ENCODE measurements at places on chromosomes 5 and 9.

GRCh38 chr9:34744295-34745221, 34.6 kb upstream of the CCL21 start:
- no peak for DNase-seq

DNA sequence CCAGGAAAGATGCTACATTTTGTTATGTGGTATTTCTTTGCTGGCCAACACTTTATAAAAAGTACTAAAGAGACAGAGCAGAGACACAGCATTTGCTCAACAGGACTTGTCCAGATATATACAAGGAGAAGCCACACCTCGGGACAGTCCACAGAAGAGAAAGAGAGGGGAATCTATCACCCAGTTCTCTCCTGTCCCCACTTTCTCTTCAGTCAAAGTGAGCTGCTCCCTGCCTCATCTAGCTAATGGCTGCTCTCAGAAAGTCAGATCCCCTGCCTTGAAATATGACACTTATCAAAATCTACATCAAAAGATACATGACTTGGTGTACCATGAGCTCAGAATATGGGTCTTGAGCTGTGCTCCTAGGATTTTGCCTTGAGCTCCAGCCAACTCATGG, 86.7 kb upstream of the SPDL1 start:
- no peak for DNase-seq

DNA sequence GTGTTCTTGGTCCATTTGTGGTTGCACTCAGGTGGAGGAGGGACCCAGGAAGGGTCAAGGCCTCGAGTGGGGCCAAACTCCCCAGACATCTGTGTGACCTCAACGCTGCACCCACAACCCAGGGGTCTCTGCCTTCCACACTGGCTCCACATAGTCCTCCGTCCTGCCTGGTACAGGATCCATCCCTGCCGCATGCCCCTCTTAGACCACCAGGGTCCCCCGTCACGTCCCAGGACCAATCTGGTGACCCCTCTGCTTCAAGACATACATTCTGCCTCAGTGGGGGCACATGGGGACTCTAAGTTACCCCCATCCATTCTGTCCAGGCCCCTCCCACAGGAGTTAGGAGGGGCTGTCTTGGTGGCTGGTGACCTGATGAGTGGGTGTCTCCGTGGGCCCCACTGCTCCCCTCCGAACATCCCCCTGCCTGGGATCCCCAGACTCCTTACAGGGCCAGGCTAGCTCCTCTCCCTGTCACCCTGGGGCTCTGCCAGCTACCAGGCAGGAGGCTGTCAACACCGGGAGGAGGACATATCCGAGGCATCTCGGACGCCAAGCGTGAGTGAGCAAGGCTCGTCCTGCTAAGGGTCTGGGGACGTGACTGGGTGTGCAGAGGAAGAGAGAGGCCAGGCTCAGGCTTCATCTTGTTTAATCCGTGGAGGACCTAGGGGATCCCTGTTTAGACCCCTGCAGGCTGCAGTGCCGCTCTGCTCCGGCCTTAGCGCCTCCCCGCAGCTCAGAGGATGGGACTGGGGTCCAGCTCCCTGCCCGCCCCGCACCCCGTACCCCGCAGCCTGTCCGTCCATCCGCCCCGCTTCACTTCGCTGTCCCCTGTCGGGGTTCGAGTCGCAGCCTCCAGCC, 32.3 kb downstream of the TSPAN17 start:
- DNase-seq = no peak

GRCh38 chr5:139131921-139132432, 66.2 kb downstream of the SIL1 start:
- DNase-seq = no peak

DNA sequence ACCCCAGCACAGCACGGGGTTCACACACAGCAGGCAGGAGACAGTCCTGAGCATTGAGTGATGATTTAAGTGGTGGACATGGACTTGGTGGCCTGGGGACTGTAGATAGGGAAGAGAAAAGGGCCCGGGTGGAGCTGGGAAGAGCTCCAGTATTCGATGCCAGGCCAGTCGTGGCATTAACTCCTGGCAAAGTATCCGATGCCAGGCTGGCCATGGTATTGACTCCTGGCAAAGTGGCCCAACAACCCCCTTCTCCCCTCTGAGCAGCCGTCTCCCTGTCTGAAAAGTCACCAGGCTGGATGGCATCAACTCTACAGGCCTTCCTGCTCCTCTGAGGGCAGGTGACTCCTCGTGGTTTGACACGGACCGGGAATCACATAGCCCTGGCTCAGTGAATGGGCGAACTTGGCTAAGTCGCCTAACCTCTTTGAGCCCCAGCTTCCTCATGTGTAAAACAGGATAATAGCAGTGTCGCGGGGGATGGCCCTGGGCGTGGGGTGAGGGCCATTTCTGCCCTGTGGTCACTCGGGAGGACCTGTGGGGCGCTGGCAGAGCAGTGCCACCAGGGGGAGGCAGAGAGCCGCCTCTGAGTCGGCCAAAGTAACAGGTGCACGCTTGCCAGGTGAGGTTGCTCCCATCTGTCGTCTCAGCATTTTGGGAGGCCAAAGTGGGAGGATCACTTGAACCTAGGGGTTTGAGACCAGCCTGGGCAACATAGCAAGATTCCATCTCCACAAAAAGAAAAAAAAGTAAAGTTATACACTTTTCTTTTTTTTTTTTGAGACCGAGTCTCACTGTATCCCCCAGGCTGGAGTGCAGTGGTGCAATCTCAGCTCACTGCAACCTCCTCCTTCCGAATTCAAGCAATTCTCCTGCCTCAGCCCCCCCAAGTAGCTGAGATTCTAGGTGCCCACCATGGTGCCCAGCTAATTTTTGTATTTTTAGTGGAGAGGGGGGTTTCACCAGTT, 5.7 kb upstream of the SEC16A start:
- DNase-seq = peak; percentile 50

- DNase-seq = no peak
Measured at GRCh38 chr5:131274326-131275063, 10.6 kb downstream of the CDC42SE2 start.

DNA sequence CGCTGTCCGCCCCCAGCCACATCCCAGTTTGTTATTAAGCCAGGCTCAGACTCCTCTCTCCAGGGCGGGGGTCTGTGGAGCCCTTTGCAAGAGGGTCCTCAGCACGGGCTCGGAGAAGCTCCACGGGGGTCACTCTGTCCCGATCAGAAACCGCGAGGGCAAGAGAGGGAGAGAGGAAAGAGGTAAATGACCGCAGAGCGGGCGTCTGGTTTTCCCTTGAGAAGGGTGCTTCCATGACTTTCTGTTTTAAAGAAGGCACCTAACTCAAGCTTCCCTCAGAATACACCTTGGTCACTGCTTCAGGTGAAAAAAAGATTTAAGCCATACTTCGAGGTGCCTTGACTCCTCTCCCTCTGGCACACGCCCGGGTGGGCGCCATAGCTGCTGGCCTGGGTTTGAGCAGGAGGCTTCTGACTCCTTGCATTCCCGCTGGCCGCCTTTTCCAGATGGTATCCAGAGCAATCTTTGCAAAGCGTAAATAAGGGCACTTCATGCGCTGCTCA, 5.8 kb upstream of the TERT start:
- no peak for DNase-seq

DNA sequence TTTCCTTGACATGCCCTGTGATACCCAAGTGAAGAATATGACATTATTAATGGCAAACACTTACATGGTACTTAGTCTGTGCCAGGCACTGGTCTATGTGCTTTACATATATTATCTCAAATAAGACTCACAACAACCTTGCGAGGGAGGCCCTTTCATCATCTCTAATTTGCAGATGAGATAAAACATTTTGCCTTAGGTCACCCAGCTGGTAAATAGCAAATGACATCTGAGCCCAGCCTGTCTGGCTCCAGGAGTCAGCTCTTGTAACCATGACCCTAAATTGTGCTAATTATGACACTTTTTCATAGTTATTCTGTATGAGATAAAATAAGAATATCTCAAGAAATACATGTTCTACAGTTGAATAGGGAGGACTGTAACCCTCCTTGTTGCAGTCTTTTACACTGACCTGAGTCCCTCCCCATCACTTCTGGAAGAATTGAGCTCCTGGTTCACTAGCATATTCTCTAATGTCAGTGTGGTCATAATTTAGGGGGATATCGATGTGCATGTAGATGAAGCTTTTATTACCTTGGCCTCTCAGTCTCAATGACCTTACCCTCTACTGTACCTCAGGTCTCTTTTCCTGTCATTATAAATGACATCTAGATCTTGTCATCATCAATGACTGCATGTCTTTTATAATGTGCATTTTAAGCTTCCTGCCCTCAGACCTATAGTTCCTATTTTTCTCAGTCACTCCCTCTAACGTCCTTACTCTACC, 126.1 kb upstream of the HAPLN1 start:
- DNase-seq = no peak

DNA sequence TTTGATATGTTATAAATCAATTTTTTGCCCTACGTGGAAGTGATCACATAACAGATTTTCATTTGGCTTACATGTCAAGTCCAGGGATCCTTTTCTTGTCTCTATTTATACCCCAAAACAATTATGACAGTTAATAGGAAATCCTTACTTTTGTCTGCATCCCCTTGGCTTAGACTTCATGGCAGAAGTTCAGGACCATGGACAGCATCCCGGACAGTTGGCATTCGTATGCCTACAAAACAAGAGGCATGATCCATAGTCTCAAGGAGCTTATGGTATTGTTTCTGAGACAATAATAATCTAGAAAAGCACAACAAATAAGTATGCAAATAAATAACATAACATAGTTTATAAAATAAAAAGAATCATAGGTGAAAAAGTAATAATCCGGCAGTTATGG, 214.3 kb upstream of the GRIA1 start:
- DNase-seq = no peak

GRCh38 chr9:76394195-76394959, at the start of gene RFK:
TSS of gene RFK (minus strand) at chr9:76394426. CDS start at chr9:76394171, 255 bp downstream.
- DNase-seq = peak; percentile 88

DNA sequence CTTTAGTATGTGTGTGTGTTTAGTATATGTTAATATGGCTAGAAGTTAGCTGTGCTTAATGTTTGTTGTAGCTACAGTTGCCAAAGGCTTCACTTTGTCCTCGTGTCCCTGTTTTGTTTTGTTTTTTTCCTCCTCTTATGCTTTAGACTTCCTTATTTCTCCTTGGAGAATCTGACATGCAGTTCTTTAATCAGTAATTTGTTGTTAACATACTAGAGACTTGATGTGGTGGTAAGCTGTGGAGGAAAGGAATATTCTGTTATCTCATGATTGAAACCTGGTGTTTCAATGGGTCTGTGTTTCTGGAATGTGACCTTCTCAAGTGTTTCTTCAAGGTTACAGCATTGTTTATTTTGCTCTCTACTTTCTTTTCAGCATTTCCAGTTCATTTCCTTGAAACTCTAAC, 515.6 kb upstream of the ST8SIA4 start:
- DNase-seq = no peak

DNA sequence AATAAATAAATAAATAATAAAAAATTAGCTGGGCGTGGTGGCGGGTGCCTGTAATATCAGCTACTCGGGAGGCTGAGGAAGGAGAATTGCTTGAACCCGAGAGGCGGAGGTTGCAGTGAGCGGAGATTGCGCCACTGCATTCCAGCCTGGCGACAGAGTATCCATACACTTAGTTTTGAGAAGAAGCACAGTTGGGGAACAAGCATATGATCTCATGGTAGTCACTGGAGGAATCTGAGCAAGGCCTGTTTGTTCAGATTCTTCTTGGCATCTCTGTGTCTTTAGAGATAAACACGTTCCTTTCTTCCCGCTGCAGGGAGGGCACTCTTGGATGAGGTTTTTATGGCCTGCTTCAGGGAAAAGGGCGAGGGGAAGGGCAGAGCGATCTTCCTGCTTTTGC, 15.6 kb upstream of the DENND1A start:
- DNase-seq = no peak

DNA sequence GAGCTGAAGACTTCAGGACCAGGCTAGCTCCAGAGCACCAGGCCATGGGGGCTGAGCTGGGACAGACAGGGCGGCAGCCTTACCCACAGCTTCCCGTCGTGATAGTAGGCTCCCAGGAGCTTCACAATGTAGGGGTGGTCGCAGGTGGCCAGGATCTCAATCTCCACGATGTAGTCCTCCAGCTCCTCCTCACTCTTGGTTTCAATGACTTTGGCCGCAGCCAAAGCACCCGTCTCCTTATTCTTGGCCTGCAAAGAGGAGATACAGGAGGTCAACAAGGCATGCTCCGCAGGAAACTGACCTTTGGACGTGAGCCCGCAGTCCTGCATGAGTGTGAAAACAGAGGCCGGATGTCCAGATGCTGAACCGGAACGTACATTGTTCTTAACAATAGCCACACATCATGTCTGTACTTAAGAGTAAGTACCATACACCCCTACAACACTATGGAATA, 31.5 kb downstream of the STK10 start:
- DNase-seq = no peak

DNA sequence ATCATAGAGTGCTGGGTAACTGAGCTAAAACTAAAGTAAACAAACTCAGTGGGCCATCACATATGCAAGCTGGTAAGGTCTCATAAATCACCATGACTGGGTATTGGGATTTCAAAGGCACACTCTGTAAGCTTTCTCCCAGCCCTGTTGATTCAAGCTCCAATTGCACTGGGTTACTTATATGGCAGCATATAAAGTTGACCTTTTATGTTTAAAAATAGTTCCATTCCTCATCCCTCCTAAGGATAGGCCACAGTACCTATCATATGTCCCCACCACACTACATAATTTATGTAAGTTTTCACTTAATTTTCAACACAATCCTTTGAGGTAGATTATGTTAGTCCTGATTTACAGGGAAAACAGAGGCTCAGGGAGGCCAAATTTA, 438.4 kb downstream of the RAB3C start:
- DNase-seq = no peak

GRCh38 chr5:168291342-168291963, at the start of gene WWC1:
TSS of gene WWC1 (plus strand) at chr5:168291645. CDS start at chr5:168292153, 508 bp downstream.
- DNase-seq = peak; percentile 32

GRCh38 chr5:14481349-14481748, 100.2 kb upstream of the OTULINL start:
- DNase-seq = no peak

- peak; percentile 12 for DNase-seq
Measured at GRCh38 chr5:38453506-38453905, 102.9 kb downstream of the LIFR start.

DNA sequence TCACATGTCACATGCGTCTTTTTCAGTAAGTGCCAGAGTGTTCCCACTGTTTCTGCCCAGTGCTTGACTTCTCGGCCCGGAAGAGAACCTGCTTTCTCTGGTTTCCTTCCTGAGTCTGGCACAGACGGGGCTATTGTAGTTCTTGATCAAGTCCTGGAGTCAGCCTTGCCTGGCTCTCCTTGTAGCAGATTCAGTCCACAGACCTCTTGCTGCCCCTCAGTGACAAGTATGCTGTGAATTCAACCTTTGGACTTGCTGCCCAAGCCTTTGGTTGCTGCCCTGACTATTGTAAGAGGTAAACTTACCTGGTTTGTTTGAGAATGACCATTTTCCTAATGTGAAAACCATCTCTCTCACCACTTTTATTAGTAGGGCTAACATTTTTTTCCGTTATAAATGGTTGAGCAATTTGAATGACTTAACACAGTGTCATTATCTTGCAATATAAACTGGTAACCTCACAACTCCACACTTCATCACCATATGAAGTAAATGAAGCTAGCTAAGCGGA, 24.7 kb downstream of the ZBTB34 start:
- DNase-seq = no peak

DNA sequence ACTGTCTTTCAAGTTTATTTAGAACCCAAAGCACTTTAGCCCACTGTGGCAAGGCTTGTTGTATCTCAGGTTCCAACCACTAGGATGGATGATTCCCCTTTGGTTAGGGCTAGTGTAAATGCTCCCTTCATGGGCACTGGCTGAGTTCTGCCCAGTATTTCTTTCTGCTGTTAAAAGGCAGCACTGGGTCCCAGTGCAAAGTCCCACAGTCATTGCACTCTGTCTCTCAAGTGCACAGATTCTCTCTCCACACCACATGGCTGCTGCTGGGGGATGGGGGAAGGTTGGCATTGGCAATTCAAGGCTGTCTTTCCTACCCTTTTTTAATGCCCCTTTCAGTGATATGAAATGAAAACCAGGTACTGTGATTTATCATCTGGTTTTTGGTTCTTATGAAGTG, 7.2 kb upstream of the NPR3 start:
- DNase-seq = no peak

Data from stimulated activated CD4-positive, alpha-beta T cell treated with anti-CD3 and anti-CD28 coated beads, Interleukin-2, amount 100 ng/mL, for 4 hours (primary cell).